ENCODE measurements at places on chromosomes 1 and 21.

DNA sequence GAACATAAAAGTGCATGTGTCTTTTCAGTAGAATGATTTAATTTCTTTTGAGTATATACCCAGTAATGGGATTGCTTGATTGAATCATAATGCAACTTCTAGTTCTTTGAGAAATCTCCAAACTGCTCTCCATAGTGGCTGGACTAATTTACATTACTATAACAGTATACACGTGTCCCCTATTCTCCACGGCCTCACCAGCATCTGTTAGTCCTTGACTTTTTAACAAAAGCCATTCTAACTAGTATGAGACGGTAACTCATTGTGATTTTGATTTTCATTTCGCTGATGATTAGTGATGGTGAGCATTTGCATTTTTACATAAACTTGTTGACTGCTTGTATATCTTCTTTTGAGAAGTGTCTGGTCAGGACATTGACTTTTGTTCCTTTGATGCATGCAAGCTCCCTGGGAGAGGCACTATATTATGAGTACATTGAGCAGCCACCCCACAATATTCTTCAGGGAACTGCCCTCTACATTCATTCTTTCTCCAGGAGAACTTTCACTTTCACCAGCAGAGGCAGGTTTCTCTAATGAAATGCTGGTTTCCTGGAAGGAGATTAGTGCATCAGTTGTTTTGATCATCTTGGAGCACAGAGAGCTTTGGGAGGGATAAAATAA lies 51.9 kb upstream of the LPGAT1 start:
- DNase-seq: no peak

GRCh38 chr1:102886638-102887037 lies 221.7 kb downstream of the COL11A1 start:
- DNase-seq: no peak

GRCh38 chr21:42527489-42528158 lies 14.0 kb downstream of the SLC37A1 start:
- DNase-seq: no peak

DNA sequence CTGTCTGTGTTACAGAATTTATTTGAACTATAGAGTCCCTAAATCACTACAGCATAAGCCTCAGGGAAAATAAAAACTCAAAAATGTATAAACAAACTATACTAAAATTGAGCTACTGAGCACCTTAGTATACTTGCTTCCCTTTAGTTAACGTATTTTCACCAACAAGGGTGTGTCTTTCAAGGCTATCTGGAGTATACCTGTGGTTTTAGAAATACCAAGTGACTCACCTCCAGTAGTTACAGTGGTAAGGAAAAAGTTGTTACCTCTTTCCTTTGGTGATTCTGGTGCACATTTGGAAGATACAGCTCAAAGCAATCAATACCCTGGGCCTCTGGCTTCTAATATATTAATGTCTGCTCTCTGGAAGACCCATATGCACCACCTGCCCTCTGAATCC lies 68.0 kb upstream of the C1orf105 start:
- no peak for DNase-seq

DNA sequence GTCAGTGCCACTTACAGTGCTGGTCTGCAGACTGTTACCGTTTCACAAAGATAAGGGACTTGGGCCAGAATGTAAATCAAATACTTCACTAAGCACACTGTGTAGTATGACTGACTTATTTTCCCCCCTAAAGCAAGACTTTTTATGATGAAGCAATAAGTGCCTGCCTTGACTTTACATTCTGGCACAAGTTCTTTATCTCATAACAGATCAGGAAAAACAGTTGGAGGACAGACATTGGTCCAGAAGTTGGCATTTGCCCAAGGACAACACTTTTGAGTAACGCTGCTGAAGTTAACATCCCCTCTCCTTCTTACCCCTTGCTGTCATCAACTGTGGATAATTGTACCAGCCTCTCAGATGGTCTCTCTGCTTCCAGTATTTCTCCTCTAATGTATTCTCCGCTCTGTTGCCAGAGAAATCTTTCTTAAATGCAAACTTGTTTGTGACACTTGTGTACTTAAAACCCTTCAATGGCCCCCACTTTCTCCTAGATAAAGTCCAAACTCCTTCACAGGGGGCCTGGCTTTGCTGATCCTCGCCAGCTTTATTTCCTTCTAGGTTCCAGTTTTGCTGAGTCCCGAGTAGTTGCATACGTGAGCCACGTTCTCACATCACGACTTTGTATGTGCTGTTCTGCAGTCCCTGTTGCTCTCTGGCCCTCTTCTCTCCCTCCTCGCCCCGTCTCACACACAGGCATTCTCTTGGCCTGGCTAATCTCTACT lies 45.7 kb downstream of the S1PR1 start:
- no peak for DNase-seq

- DNase-seq: no peak
These were observed 1.2 kb downstream of the GBP5 start for GRCh38 chr1:89271341-89272015.

GRCh38 chr21:42650033-42650370 lies 3.4 kb upstream of the PDE9A start:
- DNase-seq: no peak

Data from nephron progenitor cell (in vitro differentiated cells).